ENCODE measurements at places on chromosomes 6 and 20.
A peak's percentile ranks its signal among the peaks of the same experiment; 100 is the strongest.

DNA sequence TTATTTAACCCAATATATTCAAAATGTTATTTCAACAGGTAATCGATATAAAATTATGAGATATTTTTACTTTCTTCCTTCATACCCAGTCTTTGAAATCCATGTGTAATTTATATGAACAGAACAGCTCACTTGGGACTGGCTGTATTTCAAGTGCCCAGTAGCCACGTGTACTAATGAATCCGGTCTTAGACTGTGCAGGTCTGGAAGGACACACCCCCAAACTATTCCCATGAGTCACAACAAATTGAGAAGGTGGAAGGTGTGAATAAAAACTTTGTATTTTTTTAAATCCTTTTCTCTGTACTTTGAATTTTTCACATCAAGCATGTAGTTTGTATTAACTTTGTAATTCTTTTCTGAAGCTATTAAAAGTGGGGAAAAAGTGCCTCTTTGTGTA lies 2.8 kb downstream of the UNC5CL start:
- no peak for DNase-seq

DNA sequence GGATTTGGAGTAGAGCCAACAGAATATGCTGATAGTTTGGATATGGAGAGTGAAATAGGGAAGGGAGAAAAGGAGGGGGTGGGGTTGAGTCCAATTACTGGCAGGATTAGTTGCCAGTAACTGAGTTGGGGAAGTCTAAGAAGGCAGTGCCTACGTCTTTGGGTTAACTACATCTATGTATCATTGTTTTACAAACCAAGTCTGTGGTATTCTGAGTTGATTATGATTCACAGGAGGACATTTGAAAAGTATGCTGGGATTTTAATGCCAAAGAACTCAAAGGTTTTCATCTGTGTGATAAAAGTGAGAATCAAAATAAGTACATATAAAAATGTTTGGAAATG lies 14.7 kb downstream of the DSE start:
- no peak for DNase-seq

- DNase-seq = no peak
These were observed 53.8 kb downstream of the PCNA start for GRCh38 chr20:5065879-5066383.

GRCh38 chr20:59864726-59865125 lies 68.7 kb downstream of the SYCP2 start:
- no peak for DNase-seq

DNA sequence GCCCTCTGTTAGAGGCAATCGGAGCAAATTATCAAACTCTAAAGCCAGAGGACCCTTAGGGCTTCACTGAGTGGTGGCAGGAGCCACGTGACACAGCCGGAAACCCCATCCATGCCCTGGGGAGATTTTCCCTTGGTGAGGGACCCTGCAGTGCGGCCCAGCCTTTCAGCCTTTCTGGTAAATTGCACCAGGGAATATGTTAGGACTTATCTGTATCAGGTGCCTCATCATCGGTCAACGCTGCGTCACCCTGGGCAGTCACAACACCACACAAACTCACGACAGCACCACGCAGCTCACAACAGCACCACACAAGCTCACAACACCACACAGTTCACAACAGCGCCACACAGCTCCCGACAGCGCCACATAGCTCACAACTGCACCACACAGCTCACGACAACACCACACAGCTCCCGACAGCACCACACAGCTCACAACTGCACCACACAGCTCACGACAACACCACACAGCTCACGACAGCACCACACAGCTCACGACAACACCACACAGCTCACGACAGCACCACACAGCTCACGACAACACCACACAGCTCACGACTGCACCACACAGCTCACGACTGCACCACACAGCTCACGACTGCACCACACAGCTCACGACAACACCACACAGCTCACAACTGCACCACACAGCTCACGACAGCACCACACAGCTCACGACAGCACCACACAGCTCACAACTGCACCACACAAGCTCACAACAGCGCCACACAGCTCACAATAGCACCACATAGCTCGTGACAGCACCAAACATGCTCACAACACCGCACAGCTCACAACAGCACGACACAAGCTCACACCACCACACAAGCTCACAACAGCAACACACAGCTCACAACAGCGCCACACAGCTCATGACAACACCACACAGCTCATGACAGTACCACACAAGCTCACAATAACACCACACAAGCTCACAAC lies 199.0 kb downstream of the DLL1 start:
- no peak for DNase-seq

GRCh38 chr6:110063594-110064263 lies 85.6 kb downstream of the GPR6 start:
- DNase-seq = no peak

- peak; percentile 79 for DNase-seq
These were observed 410 bp downstream of the SYNE1 start for GRCh38 chr6:152636609-152637295.

DNA sequence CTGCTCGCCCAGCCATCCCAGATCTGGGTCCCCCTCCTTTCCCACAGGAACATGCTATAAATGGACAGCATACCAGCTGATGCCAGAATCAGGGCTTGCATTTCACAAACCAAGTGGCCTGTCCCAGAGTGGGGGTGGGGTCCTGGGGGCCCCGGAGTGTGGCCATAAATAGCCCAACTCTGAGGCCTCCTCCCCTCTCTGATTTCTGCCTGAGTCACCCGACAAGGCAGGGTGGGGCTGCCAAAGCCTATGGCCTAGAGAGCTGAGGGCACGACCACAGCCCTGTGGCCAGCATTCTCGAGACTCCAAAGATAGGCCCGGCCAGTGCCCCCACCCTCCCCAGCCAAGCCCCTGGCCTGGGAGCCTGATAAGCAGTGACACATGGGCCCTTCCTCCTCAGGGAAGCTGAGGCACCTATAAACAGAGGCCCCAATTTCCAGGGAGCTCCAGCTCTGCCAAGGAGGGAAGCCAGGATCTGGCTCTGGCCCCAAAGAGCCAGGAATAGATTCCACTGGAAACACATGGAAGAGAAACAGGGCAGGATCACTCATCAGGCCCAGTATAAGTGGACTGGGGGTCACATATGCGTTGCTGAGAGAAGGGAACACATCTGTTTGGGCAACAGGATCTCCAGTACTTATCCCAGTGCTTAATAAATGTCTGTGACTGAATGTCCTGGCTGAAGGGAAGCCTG lies 20.3 kb downstream of the SNTA1 start:
- DNase-seq = no peak

DNA sequence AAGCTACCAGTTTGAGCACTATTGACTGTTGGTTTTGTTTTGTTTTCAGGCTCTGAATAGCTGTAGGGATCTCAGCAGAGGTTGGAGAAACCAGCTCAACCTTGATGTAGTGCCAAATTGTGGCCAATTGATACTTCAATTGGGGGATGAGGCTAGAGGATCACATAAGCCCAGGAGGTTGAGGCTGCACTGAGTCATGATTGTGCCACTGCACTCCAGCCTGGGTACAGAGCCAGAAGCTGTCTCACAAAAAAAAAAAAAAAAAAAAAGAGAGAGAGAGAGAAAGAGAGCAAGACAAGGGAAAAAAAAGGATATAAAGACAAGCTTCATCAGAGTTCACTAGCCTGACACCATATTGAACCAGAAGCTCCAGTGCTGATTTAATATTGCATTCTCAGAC lies 702.1 kb downstream of the FRK start:
- no peak for DNase-seq

GRCh38 chr20:60057123-60057865 lies 99.1 kb downstream of the CDH26 start:
- DNase-seq = peak; percentile 86

DNA sequence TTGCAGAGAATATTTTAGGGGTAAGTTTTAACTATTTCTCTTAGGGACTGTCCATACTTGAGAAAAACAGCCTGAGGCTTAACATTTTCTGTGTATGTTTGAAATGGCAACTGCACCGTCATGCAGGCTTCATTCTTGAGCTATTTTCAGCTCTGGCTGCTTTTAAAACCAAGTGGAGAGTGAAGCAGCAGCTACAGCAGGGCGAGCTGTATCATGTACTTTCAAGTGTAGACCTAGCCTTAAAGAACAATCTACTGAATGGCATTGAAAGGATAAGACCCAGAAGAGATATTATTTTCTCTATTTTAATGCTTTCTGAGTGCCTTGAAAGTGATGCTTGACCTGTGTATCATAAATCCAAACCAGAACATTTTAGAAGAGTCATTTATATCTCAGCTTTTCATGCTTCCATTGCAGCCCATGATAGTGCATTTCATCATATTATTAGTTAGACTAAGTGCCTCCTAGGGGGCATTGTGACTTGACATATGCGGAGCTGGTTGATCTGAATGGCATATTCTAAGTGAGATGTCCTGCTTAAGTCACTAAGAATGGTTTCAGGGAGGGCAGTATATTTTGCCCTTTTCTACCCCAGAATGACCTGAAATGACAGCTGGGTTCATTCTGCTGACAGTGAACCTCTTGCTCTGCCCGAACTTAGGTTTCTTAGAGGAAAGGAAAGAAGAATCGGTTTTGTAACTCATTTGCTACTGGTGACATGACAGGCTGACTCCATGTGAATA lies 85.3 kb downstream of the NKAIN2 start:
- DNase-seq = no peak

DNA sequence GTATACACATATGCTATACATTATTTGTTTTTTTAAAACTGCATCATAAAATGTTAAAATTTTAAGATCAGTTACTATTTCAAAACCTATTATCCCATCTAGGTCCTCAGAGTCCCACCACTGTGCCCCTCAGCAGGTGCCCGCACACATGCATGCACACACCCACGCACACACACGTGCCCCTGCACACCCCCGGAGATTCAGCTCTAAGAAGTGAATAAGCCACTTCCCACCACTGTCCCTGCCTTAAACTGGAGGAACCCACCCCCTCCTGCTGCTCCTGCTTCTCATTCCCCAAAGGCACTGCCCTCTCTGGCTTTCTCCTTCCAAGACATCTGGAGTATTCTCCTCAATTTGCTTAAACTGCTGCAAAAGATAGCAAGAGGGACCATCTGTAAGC lies 5.4 kb upstream of the FAM210B start:
- DNase-seq = no peak

GRCh38 chr6:37239950-37240713 lies 17.4 kb upstream of the TBC1D22B start:
- no peak for DNase-seq

- peak; percentile 19 for DNase-seq
These were observed 52.6 kb upstream of the MAFB start for GRCh38 chr20:40741507-40742106.

DNA sequence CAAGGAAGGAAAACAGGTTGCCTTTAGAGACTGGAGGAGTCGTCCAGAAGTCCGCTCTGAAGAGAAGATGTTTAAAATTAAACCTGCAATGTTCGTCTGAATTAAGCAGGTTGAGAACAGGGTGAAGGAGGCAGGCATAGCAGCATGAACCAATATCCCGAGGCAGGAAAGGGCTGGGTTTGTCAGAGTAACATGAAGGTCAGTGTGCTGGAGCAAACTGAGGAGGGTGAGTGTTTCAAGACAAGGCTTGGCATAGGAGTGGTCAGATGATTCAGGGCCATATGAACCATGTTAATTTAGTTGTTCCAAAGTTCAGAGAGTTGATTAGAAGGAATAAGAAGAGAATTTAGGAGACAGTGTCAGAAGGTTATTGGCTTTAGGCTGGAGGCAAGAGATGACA lies 93.3 kb downstream of the UTRN start:
- DNase-seq = no peak

DNA sequence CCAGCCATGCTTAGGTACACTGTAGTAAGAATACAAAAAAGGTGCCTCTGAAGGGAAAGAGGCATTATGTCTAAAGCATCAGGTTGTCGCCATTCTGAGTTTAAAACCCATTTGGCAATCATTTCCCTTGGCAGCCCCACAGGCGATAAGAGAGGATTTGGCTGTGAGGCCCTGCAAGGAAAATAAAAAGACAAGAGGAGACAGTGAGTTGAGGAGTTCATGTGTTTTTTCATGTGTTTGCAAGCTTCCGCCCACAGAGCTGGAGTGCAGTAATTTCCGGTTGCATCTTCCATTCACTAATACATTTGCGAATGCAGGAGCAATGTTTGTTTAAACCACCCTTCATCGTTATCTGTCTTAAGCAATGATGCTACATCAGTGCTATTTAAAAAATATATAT lies 138.5 kb upstream of the SOX4 start:
- no peak for DNase-seq

- DNase-seq = no peak
These were observed 23.7 kb upstream of the TMEM14A start for GRCh38 chr6:52647199-52647598.

GRCh38 chr6:22095836-22096235 lies 201.0 kb downstream of the PRL start:
- DNase-seq = no peak

GRCh38 chr6:99402448-99402847 lies 8.5 kb upstream of the COQ3 start:
- DNase-seq = no peak

DNA sequence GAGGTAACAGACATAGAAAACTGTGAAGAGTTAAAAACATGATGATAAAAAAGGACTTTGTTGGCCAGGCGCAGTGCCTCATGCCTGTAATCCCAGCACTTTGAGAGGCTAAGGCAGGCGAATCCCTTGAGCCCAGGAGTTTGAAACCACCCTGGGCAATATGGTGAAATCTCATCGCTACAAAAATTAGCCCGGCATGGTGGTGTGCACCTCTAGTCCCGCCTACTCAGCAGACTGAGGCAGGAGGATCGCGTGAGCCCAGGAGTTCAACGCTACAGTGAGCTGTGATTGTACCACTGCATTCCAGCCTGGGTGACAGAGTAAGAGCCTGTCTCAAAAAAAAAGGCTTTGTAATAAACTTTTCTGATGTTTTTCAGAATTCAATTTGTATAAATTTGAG lies 60.1 kb downstream of the GFOD1 start:
- no peak for DNase-seq

GRCh38 chr6:47362857-47363461 lies 53.3 kb upstream of the TNFRSF21 start:
- DNase-seq = no peak

DNA sequence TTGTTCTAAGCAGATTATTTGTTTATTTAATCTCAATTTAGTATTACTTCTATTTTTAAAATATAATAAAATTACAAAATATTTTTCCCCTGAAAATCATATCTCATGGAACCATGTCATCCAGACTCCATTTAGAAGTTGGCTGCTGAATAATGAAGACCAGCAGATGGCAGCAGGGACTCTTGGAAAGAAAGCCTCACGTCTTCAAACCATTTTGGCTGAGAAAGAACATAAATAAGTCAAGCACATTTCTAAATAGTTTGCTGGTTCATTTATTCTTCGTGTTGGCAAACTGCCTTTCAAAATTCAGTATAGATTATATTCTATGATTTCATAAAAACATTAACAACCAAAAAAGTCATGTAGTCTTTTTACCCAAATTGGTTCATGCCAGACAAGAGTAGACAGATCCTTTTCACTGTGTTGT lies 71.7 kb downstream of the RCAN2 start:
- DNase-seq = peak; percentile 41

- DNase-seq = no peak
These were observed 132.7 kb upstream of the EYA4 start for GRCh38 chr6:133108419-133108818.

- no peak for DNase-seq
These were observed 572.9 kb upstream of the NOX3 start for GRCh38 chr6:156028335-156029131.

- DNase-seq = no peak
These were observed 2.9 kb upstream of the LY6G6D start for GRCh38 chr6:31712296-31712695.
